ENCODE measurements at places on chromosomes 13 and 19. TPM values are rescaled to one million over a fixed set of nuclear protein-coding genes. Genes with fewer than 3 reads are reported as not detected.

The CDC34 gene
- 41.1 TPM for total RNA-seq

The KPNA3 gene
- 38.0 TPM for total RNA-seq

The PPFIA3 gene
- total RNA-seq: 4.9 TPM

The LAIR1 gene
- total RNA-seq: 18.3 TPM

The METTL21C gene
- not detected for total RNA-seq

The OR7C1 gene
- total RNA-seq: not detected

The ERICH6B gene
- not detected for total RNA-seq

The SH3GL1 gene
- 88.8 TPM for total RNA-seq

The C19orf73 gene
- 0.81 TPM for total RNA-seq

The USHBP1 gene
- 4.8 TPM for total RNA-seq

The KLK2 gene
- total RNA-seq: not detected

The ZNF773 gene
- 5.7 TPM for total RNA-seq

The NKG7 gene
- total RNA-seq: 3.0 TPM

All from posterior vena cava (tissue), 2 donors.